Posterior vena cava (tissue), 2 donors: ENCODE measurements at places on chromosomes 16 and 17.

GRCh38 chr16:6125483-6126259, 1028.1 kb upstream of the EEF2KMT start:
- DNase-seq: no peak

GRCh38 chr17:74704544-74704943, 8.2 kb downstream of the CD300LF start:
- DNase-seq: peak; percentile 51

- DNase-seq: no peak
Measured at GRCh38 chr16:85309656-85310587, 197.7 kb upstream of the CIBAR2 start.

DNA sequence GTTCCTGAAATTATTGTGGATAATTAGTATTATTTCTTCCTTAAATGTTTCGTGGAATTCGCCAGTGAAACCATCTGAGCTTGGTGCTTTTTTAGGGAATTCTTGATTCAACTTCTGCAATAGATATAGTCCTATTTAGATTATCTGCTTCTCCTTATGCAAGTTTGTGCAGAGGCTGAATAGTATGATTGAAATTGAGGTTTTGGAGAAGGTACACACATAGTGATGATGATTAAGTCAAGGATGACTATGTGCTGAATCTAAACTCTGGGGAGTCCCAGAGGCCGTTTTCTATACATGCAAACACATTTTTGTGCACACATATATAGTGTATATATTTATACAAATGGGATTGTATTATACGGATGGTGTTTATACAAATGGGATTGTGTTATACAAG, 5.2 kb upstream of the MYH4 start:
- no peak for DNase-seq

GRCh38 chr16:11138769-11139325, 117.2 kb downstream of the SOCS1 start:
- DNase-seq: peak; percentile 41

GRCh38 chr17:77038884-77039555, 101.7 kb upstream of the SEC14L1 start:
- DNase-seq: no peak

DNA sequence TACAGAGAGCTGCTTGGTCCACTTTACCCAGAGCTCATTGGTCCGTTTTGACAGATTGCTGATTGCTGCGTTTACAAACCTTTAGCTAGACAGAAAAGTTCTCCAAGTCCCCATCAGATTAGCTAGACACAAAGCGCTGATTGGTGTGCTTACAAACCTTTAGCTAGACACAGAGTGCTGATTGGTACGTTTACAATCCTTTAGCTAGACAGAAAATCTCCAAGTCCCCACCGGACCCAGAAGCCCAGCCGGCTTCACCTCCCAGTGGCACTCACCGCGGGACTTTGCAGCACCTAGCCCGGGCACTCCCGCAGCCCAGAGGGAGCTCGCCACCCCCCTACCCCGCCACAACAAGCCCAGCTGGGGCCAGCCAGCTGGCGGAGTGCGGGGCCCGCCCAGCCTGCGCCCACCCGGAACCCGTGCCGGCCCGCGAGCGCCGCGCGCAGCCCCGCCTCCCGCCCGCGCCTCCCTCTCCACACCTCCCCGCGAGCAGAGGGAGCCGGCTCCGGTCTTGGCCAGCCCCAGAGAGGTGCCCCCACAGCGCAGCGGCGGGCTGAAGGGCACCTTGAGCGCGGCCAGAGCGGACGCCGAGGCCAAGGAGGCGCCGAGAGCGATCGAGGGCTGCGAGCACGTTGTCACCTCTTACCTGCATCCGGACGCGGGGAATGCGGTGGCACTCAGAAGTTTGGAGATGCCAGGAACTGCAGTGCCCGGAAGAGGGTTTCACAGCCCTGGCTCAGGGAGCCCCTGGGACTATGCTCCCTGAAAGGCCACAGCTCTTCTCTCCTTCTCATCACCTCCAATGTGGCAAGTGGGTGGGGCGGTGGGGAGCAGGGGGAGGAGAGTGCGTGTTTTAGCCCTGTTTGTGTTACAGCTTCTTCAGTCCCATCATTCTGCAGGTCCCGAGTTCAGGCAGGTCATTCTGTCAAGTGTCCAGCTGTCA, 1504.5 kb downstream of the CDH11 start:
- no peak for DNase-seq

GRCh38 chr17:30450125-30451027, 26.8 kb upstream of the GOSR1 start:
- no peak for DNase-seq

DNA sequence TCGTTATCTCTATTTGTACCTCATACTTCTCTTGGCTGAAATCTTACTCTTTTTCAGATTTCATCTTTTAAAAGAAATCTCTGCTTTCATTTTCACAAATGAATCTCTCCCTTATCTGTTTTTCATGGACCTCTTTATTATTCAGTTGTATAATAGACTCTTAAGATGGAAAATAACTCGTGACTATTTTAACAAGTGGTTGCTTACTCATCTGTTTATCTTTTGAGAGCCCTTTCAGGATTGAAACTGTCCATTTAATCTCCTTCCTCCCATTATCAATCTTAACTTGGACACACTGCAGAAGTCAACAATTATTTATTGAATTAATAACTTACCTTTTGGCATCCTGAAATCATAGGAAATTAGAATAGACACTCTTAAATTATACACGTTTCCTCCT, 68.8 kb downstream of the ABCA8 start:
- DNase-seq: no peak

DNA sequence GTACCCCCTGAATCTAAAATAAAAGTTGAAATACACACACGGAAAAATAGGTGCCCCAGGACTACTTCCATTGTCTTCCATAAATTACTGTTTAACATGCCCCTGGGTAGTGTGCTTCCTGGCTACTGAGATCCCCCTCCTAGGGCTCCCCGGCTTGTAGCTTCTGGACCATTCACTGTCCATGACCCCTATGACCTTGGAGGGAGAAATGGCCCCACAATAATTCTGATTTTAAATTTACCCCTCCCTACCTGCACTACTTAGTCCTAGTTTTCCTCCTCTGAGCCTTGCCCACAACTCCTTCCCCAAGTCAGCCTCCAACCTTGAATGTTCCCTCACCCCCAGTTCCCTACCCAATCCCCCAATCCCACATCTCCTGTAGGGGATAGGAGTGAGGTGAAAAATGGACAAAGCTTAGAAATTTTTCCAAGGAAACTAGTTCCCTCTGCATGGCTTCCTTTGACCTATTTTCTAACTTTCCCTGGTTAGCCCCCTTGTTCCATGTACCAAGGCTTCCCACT, 9.5 kb upstream of the MSL1 start:
- peak; percentile 18 for DNase-seq

DNA sequence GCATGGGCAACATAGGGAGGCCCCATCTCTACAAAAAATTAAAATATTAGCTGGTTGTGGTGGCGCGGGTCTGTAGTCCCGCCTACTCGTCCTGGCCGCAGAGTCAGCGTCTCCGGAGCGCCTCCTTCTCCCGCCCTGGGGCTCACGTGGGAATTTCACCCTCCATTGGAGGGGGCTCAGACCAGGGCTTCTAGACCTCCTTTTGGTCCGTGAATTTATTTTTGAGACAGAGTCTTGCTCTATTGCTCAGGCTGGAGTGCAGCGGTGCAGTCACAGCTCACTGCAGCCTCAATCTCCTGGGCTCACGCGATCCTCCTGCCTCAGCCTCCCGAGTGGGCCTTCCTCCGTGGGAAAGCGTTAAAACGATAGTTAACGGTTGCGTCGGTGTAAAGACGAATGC, 394 bp upstream of the NME4 start:
- DNase-seq: peak; percentile 85

GRCh38 chr17:37493249-37494027, 3.7 kb downstream of the DUSP14 start:
- DNase-seq: no peak

- peak; percentile 75 for DNase-seq
Measured at GRCh38 chr17:7590743-7591142, 849 bp upstream of the SOX15 start.

- DNase-seq: no peak
Measured at GRCh38 chr16:75087375-75087979, 29.1 kb downstream of the LDHD start.

GRCh38 chr16:88783391-88784073, 1.5 kb downstream of the PIEZO1 start:
- no peak for DNase-seq

GRCh38 chr17:78444392-78444791, 65.9 kb downstream of the PGS1 start:
- no peak for DNase-seq

DNA sequence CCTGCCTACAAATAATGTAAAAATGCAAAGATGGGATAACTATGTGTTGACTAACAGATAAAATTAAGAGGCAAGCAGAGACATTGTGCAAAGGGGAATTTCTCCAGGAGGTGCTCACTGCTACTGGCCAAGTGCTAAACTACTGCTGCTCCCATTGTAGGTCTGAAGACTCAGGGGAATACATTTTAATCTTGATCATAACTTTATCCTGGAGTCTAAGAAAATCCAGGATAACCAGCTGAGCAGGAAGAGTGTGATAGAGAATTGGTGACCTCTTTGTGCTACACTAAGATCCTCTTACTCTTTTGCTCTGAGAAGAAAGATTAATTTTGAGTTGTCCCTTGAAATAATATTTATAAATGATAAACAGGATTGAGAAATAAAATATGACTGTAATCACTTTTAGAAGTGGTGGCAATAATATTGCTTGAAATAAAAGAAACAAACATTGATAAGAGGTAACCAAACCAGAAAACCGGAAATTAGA, 5.9 kb downstream of the RNF43 start:
- DNase-seq: no peak

GRCh38 chr17:48818361-48818841, 1.4 kb upstream of the TTLL6 start:
- no peak for DNase-seq

DNA sequence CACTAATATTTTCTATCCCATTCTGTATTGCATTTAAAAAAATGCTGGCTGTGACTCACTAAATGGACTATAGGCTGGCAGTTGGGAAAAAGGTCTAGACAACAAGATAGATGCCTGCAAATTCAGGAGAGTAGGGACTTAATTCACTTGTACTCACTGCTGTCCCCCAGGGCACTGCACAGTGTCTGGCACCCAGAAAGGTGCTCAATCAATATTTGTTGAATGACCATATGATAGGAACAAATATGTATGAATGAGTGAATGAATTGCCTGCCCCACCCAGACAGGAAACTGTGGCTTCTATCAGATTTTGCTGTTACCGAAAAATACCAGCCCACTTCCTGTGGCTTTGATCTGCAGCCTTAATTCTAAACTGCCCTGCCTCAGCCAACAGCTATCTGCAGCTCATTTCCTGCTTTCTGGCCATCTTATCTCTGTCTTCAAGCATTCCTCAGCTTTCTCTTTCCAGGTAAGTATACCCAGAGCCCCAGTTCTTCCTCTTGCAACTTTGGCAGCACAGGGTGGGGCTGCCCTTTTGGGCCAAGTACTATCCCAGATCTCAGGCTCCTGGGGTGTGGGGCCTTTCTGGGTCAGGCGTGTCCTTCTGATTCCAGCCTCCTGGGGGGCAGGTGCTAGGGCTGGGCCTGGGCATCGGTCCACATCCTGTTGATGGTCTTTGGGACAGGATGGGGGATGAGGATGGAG, 15.3 kb upstream of the TNS4 start:
- DNase-seq: peak; percentile 47

DNA sequence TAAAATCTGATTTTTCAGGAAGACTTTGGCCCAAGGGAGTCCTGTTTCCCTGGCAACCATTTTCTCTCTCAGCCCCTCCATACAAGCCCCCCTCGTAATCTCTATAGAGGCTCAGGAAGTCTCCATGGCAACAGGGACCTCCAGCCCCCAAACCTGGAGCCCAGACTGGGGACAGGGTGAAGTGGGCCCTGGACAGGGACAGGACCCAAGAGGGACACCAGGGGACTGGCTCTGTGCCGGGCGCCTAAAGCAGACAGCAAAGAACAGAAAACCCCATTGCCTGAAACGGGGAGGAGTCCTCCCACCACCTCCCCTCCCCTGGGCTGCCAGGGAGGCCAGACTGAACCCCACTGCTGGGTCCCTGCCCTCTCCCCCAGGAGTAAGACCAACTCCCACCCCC, 40.6 kb downstream of the CPNE2 start:
- no peak for DNase-seq

- DNase-seq: no peak
Measured at GRCh38 chr17:65638221-65638975, 77.0 kb upstream of the AXIN2 start.

DNA sequence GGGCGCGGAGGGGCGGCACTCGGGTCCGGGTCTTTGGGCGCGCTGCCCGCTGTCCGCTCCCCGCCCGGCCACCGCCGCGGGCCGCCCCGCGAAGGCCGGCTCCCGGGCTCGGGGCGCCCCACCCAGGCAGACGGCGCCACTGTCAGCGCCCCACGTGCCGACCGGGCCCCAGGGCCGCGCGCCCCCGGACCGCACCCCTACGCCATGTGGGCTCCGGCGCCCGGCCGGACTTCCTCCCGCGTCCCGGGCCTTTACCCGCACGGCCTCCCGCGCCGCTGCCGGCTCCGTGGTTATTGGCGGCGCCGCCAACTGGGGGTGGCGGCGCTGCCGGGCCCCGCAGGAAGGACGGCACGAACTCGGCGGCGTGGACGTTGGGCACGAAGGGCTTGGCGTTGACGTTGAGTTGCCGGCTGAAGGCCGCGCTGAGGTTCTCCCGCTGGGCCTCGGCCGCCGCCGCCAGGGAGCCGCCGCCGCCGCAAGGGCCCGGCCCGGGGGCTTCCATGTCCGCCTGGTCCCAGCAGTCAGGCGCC, 577 bp downstream of the GSPT1 start:
- peak; percentile 85 for DNase-seq

- DNase-seq: no peak
Measured at GRCh38 chr16:26951950-26952349, 114.8 kb upstream of the C16orf82 start.

- no peak for DNase-seq
Measured at GRCh38 chr17:78492116-78492799, 84.9 kb downstream of the DNAH17 start.

GRCh38 chr16:4891886-4892216, 44.6 kb downstream of the UBN1 start:
- DNase-seq: no peak

DNA sequence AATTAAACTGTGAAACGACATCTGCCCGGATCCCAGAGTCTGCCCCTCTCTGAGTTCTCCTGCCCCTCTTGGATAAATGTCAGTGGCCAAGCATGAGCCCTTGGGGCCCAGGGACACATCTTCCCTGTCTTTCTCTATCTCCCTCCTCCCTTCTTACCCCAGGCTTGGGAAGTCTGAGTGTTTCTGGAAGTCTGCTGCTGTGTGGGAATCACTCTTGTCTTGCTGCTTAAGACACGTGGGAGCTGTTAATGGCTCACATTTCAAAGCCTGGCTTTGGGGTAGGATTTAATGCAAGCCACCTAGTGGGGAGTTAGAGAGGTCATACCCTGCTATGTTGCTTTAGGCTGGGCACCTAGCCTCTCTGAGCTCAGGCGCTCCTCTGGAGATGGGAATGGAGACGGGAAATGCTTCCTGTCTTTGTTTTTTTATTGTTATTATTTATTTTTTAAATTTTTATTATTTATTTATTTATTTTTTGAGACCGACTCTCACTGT, 218.5 kb upstream of the CIBAR2 start:
- no peak for DNase-seq
